ENCODE measurements at places on chromosomes 2 and 18.
A peak's percentile ranks its signal among the peaks of the same experiment; 100 is the strongest.

DNA sequence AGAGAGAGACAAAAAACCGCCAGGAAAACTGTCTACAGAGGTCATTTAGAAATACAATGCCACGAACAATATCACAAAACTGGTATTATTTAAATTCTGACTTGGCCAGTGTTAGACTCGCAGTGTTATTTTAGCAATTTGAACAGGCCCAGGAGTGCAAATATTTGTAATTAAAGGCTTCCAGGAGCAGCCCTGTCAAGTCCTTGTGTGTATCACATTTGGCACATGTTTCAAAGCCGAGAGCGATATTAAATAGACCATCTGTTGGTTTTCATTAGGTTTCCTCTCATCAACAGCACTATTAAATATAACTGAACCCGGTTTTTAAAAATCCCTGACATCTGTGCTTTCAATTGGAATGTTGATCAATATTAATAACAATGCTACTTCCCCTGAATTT is 656.9 kb downstream of the TSN start:
- DNase-seq, result no peak

DNA sequence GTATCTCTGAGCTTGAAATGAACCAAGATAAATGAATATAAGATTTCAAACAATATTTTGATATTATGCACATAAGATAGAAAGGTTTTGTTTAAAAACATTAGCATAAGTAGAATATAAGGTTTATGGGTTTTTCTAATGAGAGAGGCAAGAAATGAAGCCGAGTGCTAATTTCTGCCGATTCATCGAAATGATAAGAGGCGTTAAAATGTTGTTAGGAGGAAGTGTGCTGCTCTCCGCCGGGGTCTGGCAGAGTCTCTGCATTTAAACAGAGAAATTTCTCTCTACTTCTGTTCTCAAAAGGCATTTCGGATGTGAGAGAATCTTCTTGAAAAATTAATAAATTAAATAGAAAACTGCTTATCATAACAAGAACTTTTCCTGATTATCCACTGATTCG is 83.6 kb downstream of the MRPS9 start:
- no peak for DNase-seq

GRCh38 chr2:161681046-161681445 is 56.8 kb downstream of the SLC4A10 start:
- DNase-seq, result no peak

DNA sequence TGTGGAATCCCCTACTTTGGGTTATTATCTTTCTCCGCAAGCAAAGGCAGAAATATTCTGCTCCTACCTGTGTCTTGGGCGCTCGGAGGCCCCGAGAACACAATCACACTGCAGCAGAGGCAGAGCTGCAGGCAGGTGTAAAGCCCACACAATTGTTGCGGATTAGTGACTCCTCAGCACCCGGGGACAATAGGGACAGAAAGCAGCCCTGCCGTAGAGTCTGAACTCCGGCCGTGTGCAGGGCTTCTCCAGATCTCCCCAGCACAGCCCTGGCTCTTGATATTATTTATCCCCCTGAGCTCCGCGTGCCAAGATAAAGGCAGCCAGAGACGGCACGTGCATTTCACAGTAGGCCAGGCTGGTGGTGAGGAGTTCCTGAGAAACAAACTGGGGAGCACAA is 229.2 kb downstream of the EN1 start:
- DNase-seq, result no peak

DNA sequence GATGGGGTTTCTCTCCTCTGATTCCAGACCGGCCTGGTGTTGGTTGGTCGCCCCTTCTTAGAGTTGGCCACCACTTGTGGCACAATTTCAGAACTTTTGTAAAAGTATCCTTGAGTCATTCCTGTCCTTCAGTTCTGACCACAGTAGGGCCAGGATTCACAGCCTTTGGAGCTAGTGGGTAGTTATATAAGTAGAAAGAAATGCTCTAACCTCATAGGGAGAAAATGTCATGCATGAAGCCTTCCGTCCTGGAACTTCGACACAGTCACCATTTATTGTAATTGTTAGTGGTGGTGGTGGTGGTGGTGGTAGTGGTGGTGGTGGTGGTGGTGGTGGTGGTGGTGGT is 65.4 kb downstream of the EPAS1 start:
- DNase-seq, result no peak

DNA sequence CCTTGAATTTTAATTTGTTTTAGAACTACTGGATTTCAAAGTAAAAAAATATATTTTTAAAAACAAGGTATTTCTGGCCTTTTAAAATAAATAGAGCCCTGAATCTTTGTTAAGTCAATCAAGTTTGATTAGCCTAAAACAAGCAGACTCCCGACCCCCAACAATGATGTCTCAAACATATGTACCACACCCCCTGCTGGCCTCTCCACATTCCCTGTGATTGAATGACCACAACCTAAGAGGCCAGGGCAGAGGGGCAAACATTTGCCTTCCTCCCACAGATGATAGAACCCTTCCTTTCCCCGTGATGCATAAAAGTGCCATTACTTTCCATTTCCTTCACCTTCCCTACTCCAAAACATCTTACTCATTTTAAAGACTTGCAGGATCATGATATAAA is 130.9 kb downstream of the STK39 start:
- no peak for DNase-seq

DNA sequence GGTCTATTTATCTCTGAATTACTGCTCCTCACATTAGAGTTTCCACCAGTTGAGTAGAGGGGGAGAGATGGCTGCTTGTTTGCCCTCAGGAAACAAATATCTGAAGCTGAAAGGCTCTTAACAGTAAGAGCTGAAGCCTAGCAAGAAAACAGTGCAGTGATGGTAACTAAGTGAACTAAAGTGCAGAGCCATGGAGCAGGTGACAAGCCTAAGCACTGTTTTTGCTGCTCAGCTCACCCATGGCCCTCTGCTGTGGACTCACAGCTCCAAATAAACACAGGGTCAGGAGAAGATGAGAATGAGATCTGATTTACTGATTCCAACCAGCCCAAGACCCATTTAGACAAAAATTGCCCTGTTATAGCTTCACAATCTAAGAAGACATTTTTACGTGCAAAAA is 118.4 kb downstream of the ETAA1 start:
- no peak for DNase-seq

- DNase-seq, result no peak
These were observed 175.3 kb downstream of the INHBB start for GRCh38 chr2:120520929-120521912.

DNA sequence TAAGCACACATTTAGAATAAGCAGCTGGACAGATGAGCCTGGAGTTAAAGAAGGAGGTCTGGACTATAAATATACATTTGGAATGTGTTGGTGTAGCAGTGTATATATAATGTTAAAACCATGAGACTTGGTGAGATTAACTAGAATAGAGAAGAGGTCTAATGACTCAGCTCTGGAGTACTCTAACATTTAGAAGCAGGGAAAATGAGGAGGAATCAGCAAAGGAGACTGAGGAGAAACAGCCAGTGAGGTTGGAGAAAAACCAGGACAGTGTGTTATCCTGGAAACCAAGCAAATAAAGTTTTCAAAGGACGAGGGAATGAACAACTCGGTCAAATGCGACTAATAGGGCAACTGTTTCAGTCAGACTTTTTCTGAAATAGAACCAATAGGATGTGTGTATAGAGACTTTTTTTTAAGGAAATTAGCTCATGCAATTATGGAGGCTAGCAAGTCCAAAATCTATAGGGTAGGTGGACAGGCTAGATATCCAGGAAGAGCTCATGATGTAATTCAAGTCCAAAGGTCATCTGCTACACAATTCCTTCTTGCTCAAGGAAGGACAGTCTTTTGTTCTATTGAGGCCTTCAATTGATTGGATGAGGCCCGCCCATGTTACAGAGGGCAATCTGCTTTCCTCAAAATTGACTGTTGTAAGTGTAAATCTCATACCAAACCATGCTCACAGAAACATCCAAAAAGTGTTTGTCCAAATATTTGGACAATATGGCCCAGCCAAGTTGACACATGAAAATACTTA is 10.8 kb upstream of the SESTD1 start:
- no peak for DNase-seq

DNA sequence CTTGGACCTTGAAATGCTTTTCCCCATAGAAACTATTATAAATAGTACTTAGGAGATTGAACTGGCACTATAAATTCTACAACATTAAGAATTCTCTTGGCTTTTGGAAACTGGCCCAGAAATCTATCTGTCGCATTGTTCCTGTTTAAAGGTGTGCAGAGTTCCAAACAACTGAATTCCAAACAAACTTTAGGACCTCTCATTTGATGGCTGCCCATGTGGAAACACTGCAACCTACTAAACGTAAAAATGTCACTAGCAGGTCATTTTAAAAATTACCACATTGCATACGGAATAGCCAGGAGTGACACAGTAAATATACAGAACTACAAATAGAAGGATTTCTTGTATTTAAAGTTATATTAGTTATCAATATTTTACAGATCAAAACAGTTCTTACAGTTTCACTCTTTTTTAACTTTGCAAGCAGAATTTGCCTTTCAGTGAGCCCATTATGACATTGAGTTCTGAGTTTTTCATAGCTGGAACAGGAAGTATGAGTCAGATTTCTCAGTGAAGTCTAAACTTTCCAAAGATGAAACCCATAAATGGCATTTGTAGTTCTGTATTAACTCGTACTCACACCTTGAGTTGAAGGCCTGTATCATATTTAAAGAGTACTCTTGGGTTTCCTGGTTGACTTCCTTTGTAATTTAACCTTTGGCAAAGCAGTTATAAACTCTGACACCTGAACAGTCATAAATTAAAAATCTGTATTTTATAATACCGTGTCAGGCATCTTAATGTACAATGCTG is 142.3 kb upstream of the BOD1L2 start:
- DNase-seq, result no peak

DNA sequence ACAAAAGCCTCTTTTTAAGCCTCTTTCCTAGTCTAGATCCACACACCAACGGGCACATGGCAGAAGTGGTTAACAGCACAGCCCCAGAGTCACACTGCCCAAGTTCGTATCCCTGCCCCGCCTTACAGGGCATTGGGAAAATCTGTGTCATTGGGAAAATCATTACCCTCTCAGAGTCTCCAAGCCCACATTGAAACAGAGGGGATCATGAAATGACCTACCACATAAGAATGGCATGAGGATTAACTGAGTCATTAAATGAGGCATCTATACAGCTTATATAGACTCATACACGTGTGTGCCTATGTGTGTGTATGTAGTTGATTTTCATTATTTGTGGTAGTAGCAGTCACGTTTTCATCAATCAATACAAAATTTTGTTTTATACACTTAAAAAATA is 469.0 kb upstream of the POU3F3 start:
- no peak for DNase-seq

DNA sequence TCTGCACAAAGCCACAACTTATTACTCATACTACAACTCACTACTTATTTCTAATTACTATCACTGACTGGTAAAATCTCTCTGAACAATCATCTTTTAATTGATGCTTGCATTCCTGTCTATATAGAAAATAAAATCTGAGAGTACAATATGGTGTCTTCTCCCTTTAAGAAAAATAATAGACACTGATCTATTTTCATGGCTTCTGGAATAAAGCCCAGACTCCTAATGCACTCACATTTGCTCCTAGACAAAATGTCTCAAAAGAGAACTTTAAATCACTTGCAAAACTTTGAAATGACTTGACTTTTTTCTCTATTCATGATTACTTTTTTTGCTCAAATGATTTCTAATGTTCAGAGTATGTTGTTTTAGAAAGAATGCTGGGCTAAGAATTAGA is 28.7 kb downstream of the ESCO1 start:
- DNase-seq, result peak; percentile 3

- peak; percentile 73 for DNase-seq
These were observed 119.6 kb upstream of the ARL5A start for GRCh38 chr2:151947813-151948165.

GRCh38 chr2:96931966-96932365 is 54.4 kb downstream of the FAM178B start:
- DNase-seq, result no peak

- DNase-seq, result no peak
These were observed 47.6 kb downstream of the LIPG start for GRCh38 chr18:49609256-49610021.

GRCh38 chr2:67321588-67321903 is 75.6 kb upstream of the ETAA1 start:
- no peak for DNase-seq

DNA sequence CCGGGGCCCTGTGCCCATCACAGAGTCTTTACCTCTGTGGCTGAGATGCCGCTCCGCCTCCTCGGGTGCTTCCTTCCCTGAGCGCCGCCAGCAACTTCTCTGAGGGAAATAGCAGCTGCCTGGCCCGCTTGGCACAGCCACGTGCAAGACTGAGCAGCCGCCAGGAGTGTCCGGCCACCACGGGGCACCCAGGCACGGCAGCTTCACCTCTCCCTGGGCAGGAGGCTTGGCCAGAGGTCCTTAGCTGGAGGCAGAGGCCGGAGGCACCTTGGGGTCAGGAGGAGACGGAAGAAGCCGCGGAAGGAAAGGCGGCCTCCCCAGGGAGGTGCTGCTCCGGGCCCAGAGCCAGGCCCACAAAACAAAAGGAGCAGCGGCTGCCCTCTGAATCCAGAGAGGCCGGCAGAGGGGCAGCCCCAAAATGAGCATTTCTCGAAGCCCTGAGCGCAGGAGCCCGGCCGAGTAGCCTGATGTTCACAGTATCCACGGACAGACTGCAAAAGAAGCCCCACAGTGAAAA is 6.0 kb upstream of the LIMS2 start:
- no peak for DNase-seq
